ENCODE measurements at places on chromosomes 4 and X.

- no peak for DNase-seq
Observed at GRCh38 chrX:100980608-100981497, 11.3 kb downstream of the ARL13A start.

DNA sequence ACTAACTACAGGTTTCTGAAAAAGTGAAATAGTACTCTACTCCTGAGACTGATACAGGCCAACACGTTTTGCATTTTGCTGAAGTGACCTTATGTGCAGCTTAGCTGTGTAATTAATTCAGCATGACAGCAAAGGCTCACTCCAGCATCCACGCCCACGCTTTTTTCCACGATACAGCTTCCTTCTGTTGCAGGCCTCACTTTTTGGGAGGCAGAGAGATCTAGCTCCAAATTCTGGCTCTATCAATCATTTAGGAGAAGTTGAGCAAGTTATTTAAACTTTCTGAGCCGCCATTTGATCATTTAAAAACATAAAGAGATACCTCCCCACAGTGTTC lies 160.3 kb downstream of the AFAP1 start:
- DNase-seq = no peak

DNA sequence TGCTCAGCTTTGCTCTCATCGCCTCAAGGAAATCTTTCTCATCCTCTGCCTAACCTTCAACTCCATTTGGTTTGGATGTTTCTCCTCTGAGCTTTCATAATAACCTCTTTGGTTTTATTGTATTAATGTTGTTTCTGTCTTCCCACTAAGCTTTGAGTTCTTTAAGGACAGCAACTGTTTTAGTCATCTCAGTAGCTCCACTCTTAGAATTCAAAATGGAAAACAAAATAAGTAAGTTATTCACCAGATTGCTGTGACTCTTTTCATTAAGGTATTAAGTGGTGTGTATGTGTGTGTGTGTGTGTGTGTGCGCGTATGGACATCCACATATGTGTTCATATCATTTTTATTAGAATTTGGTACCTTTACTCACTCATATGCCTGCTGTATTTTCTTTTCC lies 279.2 kb upstream of the BOD1L1 start:
- DNase-seq = no peak

DNA sequence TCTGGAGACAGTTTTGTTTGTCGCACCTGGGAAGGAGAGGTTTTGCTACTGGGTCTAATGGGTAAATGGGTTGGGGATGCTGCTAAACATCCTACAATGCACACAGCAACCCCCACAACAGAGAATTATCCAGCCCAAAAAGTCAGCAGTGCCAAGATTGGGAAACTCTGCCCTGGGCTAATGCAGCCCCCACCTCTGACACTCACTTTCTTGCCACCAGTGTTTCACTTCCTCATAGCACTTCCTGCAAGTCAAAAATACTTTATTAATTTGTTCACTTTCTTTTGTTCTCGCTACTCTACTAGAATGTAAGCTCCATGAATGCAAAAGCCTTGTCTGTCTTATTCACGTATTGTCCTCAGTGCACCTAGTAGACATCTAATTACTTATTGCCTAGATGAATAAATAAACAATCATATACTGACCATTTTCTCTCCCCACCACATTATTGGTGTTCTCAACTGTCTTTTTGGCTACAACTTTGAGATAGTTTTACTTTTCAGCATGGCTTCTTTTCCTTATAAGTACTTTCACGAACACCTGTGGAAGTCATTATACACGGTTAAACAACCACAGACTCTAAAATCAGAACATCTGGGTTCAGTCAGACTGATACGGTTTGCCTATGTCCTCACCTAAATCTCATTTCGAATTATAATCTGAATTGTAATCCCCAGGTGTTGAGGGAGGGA lies 82.0 kb upstream of the PITX2 start:
- no peak for DNase-seq

DNA sequence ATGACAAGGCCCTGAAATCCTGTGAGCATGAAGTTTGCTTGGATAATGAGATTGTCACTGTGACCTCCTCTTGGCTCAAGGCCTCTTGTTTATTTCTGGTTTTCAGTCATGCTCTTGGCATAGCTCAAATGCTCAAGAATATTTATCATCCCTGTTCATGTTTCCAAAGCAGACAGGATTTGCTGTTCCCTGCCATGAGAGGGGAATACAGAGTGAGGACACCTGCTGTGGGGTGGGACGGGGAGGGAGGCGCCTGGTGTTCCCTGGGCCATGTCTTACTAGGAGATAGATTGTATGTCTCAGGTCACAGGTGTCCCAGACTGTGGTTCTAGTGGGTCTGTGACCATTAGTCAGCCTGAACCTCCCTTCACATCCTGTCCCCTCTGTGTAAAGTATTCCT lies 34.9 kb upstream of the SH3RF1 start:
- no peak for DNase-seq

Data from left kidney (tissue), 8 donors.